ENCODE measurements at places on chromosomes 6 and 20. TPM values are rescaled to one million over a fixed set of nuclear protein-coding genes. Genes with fewer than 3 reads are reported as not detected.

The ADAM33 gene
- 52.8 TPM for total RNA-seq

The TNF gene
- 0.22 TPM for total RNA-seq

The PTPRA gene
- 41.7 TPM for total RNA-seq

The GGTLC1 gene
- total RNA-seq, result not detected

The SEL1L2 gene
- total RNA-seq, result not detected

The MAS1 gene
- 0.09 TPM for total RNA-seq

The PRSS16 gene
- 0.09 TPM for total RNA-seq

The NANP gene
- 3.6 TPM for total RNA-seq

The RGS17 gene
- total RNA-seq, result 0.53 TPM

The CST2 gene
- total RNA-seq, result not detected

The MYCT1 gene
- 18.3 TPM for total RNA-seq

- no peaks in the 10 kb centered on the region for H3K4me1 ChIP-seq
- no peak overlapping the region for H3K27ac ChIP-seq
- DNase-seq, result no peak
- no peaks in the 10 kb centered on the region for H3K36me3 ChIP-seq
- no peaks in the 10 kb centered on the region for H3K27me3 ChIP-seq
Observed at GRCh38 chr6:13561624-13562267, 12.7 kb upstream of the SIRT5 start.

GRCh38 chr6:2460216-2460745, 214.9 kb upstream of the GMDS start:
- H3K36me3 ChIP-seq, result no peaks in the 10 kb centered on the region
- no peak for DNase-seq
- H3K4me3 ChIP-seq, result no peak overlapping the region
- peaks cover 2% of the 10 kb centered on the region for H3K27me3 ChIP-seq
- no peaks in the 10 kb centered on the region for H3K4me1 ChIP-seq

DNA sequence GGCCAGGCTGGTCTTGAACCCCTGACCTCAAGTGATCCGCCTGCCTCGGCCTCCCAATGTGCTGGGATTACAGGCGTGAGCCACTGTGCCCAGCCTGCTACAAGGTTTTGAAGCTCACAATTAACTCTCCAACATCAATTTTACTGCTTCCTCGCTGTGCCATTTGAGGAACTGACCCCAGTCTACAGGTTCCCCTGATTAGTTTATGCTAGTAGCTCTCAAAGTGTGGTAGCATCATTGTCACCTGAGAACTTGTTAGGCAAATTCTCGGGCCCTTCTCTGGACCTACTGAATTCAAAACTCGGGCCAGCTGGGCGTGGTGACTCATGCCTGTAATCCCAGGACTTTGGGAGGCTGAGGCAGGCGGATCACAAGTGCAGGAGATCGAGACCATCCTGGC, 49.4 kb downstream of the MCUR1 start:
- H3K36me3 ChIP-seq, result no peaks in the 10 kb centered on the region
- no peaks in the 10 kb centered on the region for H3K27me3 ChIP-seq
- no peak overlapping the region for H3K27ac ChIP-seq
- peaks cover 16% of the 10 kb centered on the region for H3K4me1 ChIP-seq

- H3K36me3 ChIP-seq, result peaks cover 7% of the 10 kb centered on the region
- no peaks in the 10 kb centered on the region for H3K27me3 ChIP-seq
- DNase-seq, result no peak
- H3K27ac ChIP-seq, result no peak overlapping the region
- H3K4me1 ChIP-seq, result no peaks in the 10 kb centered on the region
- H3K4me3 ChIP-seq, result no peak overlapping the region
Observed at GRCh38 chr20:41551011-41551705, 67.0 kb downstream of the CHD6 start.

GRCh38 chr6:79949233-79949632, 1.9 kb upstream of the ELOVL4 start:
- peaks cover 32% of the 10 kb centered on the region for H3K27me3 ChIP-seq
- DNase-seq, result peak; percentile 26
- no peaks in the 10 kb centered on the region for H3K36me3 ChIP-seq

- DNase-seq, result no peak
- no peak overlapping the region for H3K27ac ChIP-seq
- H3K4me3 ChIP-seq, result no peak overlapping the region
- peaks cover 3% of the 10 kb centered on the region for H3K4me1 ChIP-seq
Observed at GRCh38 chr20:6733965-6734364, 33.5 kb upstream of the BMP2 start.

- DNase-seq, result no peak
- H3K27me3 ChIP-seq, result no peaks in the 10 kb centered on the region
- H3K4me1 ChIP-seq, result no peaks in the 10 kb centered on the region
- H3K27ac ChIP-seq, result no peak overlapping the region
Observed at GRCh38 chr20:2911200-2911599, 37.9 kb downstream of the PTPRA start.

DNA sequence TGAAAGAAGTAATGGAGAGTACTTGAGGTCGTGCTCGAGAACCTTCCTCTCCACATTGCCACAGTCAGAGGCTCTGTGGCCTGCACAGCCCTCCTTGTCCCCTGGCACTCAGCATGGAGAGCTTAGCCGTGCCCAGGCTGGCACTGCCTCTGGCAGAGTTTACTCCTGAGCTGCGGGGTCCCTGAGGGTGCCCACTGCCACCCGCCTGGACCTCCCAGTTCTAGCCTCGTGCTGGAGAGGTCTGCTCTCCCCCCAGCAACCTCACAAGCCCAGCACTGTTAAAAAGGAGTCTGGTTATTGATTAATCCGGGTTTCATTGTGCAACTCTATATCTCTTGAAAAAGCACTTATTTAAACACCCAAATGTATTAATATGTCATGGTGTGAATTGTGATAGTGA, 226.8 kb downstream of the TMEM242 start:
- DNase-seq, result no peak
- peaks cover 2% of the 10 kb centered on the region for H3K4me1 ChIP-seq
- H3K4me3 ChIP-seq, result no peak overlapping the region
- H3K36me3 ChIP-seq, result no peaks in the 10 kb centered on the region

- H3K27ac ChIP-seq, result no peak overlapping the region
- H3K27me3 ChIP-seq, result no peaks in the 10 kb centered on the region
Observed at GRCh38 chr20:38138086-38138778, 26.8 kb downstream of the TGM2 start.

- H3K4me1 ChIP-seq, result peaks cover 19% of the 10 kb centered on the region
- no peak overlapping the region for H3K4me3 ChIP-seq
- H3K27me3 ChIP-seq, result peaks cover 33% of the 10 kb centered on the region
- DNase-seq, result no peak
- peaks cover 25% of the 10 kb centered on the region for H3K36me3 ChIP-seq
Observed at GRCh38 chr6:32096087-32096393, 13.1 kb downstream of the TNXB start.

GRCh38 chr6:161116554-161116953, 125.0 kb downstream of the MAP3K4 start:
- no peaks in the 10 kb centered on the region for H3K27me3 ChIP-seq
- H3K36me3 ChIP-seq, result peaks cover 44% of the 10 kb centered on the region
- H3K4me1 ChIP-seq, result no peaks in the 10 kb centered on the region
- no peak for DNase-seq

DNA sequence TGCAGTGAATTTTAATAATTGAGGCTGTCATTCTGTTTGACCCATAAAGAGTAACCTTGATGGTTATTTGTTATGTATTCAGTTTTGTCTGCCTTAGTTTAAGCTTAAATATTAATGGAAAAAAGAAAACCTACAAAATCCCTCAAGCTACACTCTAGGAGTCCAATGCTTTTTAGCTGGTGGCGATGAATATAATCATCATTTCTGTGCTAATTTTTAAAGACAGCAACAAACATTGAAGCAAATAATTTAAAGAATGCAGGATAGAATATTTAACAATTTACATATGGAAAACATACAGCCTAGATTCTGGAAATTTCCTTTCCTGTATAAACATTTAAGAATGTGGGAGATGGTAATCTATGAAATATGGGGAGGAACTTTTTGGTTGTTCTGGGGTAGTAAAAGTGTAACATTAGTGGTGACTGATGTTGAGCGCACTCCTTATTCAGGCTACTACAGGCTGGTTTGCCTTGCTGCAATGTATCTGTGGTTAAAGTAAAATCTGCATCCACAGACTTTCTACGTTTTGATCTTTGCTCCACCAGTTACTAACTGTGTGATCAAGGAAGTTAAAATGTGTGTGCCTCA, 287.9 kb upstream of the DEFB112 start:
- no peaks in the 10 kb centered on the region for H3K36me3 ChIP-seq
- no peak overlapping the region for H3K4me3 ChIP-seq
- H3K4me1 ChIP-seq, result no peaks in the 10 kb centered on the region
- no peak for DNase-seq
- no peak overlapping the region for H3K27ac ChIP-seq

DNA sequence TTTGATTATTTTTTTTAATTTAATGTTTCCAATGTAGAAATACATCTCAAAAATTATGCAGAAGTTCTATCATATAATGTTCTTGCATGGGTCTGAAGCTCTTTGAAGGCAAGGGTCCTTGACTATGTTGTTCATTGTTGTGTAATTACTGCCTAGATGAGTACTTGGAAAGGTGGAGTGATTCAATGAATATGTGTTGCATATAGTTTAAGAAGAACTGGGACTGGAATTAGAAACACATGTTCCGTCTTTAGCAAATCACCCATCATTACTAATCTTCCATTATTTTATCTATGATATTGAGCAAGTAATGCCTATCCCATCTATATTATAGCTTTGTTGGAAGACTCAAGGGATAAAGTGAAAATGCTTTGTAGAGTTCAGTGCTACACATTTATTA, 147.3 kb downstream of the LAMA2 start:
- no peaks in the 10 kb centered on the region for H3K36me3 ChIP-seq
- DNase-seq, result no peak
- no peak overlapping the region for H3K27ac ChIP-seq
- no peaks in the 10 kb centered on the region for H3K27me3 ChIP-seq
- no peak overlapping the region for H3K4me3 ChIP-seq
- no peaks in the 10 kb centered on the region for H3K4me1 ChIP-seq

DNA sequence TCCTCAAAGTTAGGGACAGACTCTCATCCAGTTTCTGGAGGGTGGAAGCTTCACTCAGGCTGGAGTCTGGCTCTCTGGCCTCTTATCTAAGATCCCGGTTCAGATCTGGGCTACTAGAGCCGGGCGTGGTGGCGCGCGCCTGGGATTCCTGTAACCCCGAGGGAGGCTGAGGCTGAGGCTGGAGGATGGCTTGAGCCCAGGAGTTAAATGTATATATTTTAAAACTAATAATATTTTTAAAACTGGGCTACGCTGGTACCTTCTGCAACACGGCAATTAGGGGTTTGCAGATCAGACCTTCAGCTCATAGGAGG, 710 bp upstream of the ZNF343 start:
- peak overlapping the region; percentile 69 for H3K4me3 ChIP-seq
- no peaks in the 10 kb centered on the region for H3K27me3 ChIP-seq
- no peak for DNase-seq
- H3K4me1 ChIP-seq, result peaks cover 13% of the 10 kb centered on the region
- H3K36me3 ChIP-seq, result no peaks in the 10 kb centered on the region

DNA sequence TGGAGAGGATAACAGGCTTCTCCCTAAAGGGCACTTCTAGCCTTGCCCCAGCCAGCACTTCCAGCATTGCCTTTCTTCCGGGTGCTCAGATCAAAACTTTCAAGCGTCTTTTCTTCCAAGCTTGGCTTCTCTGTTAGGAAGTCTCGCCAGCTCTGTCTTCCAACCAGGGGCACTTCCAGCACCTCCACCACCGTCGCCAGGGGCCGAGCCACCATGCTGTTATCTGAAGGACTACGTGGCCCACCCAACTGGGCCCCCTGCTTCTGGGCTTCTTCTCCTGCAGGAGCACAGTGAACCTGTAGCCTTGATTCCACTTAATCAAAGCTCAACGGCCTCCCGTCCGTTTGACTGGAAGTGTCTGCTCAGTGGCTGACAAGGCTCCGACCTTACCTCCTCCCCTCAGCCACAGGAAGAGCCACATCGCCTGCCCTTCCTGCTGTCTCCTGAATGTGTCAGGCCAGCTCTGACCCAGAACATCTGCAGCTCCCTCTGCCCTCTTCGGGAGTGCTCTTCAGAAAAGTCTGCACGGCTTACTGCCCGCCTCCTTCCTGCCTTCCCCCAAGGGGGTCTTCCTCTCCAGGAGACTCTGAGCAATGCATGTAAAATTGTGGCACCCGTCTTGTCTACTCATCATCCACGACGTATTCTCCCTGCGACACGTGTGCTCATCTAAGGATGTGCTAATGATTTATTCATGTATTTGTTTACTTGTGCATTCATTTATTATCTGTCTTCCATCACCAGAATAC, 527.0 kb downstream of the CDH26 start:
- H3K27me3 ChIP-seq, result peaks cover 5% of the 10 kb centered on the region
- H3K4me1 ChIP-seq, result peaks cover 26% of the 10 kb centered on the region
- H3K4me3 ChIP-seq, result no peak overlapping the region
- no peaks in the 10 kb centered on the region for H3K36me3 ChIP-seq
- no peak overlapping the region for H3K27ac ChIP-seq

DNA sequence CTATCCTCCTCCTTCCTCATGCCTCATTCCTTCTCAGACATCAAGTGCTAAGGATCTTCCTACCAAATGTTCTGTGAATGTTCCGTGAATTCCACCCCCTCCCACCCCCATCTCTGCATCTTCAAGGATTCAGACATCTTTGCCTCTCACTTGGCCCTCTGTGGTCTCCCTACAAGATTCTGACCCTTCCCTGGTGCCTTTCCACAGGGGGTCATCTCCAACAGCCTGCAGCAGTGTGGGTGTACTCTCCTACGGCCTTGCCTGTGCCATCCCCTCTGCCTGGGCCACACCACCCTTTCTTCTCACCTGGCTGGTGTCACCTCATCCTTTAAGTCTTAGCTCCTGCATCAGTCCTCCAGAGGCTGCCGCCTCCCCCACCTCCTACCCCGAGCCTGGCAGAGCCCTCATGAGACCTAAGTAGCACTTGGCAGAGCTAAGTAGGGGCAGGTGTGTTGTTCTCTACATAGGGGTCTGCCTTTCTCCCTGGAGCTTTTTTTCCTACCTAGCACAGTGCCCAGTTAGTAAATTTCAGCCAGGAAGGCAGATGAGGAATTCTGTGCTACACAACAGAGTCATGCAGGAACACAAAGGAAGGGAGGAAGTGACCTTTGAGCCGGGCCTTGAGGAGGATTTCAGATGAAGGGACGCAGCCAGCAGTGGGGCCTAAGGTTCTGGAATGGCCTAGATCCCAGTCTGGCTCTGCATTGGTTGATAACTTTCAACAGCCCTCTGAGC, 43.1 kb downstream of the TM9SF4 start:
- no peak overlapping the region for H3K4me3 ChIP-seq
- peaks cover 60% of the 10 kb centered on the region for H3K36me3 ChIP-seq
- no peaks in the 10 kb centered on the region for H3K27me3 ChIP-seq
- DNase-seq, result no peak
- peaks cover 17% of the 10 kb centered on the region for H3K4me1 ChIP-seq
- H3K27ac ChIP-seq, result no peak overlapping the region

GRCh38 chr6:12036766-12037165, 24.7 kb downstream of the HIVEP1 start:
- H3K27ac ChIP-seq, result no peak overlapping the region
- no peak for DNase-seq
- H3K27me3 ChIP-seq, result no peaks in the 10 kb centered on the region
- H3K4me3 ChIP-seq, result no peak overlapping the region
- peaks cover 8% of the 10 kb centered on the region for H3K4me1 ChIP-seq
- no peaks in the 10 kb centered on the region for H3K36me3 ChIP-seq

- no peaks in the 10 kb centered on the region for H3K36me3 ChIP-seq
- no peak overlapping the region for H3K27ac ChIP-seq
- no peak for DNase-seq
- H3K4me3 ChIP-seq, result no peak overlapping the region
- H3K27me3 ChIP-seq, result no peaks in the 10 kb centered on the region
Observed at GRCh38 chr20:6184086-6184485, 61.3 kb upstream of the FERMT1 start.
